ENCODE measurements at places on chromosomes 6 and 20.
A peak's percentile ranks its signal among the peaks of the same experiment; 100 is the strongest.

DNA sequence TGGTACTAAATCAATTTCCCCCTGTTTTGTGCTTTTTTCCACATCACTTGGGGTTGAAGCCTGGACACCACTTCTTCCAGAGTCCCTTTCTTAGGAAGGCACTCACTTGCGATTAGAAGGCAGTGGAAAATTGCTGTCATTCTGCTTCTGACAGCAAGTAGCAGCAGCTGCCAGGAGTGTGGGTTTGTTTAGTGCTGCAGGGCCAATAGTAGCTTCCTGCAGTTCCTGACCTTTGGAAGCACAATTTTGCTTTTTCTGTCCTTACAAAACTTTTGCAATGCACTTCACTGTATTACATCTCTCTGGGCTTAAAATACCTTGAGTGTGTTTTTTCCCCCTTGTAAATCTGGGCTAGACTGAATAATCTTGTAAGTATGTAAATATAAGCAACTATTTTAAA is 12.5 kb upstream of the HLA-DRA start:
- DNase-seq = no peak

- peak; percentile 29 for DNase-seq
Measured at GRCh38 chr20:49762940-49763766, 49.5 kb upstream of the B4GALT5 start.

DNA sequence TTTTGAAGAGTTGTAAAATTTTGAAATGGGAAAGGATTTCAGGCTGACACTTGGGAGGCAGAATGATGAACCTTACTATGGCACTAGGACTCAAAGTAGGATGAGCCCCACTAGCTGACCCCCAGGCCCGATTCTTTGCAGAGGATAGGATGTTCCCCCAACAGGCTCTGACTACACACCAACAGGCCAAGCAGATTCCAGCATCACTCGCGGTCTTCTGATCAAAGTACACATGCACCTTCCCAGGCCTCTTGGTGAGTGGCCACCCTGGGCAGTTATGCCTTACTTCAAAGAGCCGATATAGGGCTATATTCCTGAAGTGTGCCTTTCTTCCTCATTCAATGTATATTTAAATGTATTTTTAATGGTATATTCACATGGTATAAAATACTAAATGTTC is 117.6 kb upstream of the TMEM181 start:
- DNase-seq = no peak

DNA sequence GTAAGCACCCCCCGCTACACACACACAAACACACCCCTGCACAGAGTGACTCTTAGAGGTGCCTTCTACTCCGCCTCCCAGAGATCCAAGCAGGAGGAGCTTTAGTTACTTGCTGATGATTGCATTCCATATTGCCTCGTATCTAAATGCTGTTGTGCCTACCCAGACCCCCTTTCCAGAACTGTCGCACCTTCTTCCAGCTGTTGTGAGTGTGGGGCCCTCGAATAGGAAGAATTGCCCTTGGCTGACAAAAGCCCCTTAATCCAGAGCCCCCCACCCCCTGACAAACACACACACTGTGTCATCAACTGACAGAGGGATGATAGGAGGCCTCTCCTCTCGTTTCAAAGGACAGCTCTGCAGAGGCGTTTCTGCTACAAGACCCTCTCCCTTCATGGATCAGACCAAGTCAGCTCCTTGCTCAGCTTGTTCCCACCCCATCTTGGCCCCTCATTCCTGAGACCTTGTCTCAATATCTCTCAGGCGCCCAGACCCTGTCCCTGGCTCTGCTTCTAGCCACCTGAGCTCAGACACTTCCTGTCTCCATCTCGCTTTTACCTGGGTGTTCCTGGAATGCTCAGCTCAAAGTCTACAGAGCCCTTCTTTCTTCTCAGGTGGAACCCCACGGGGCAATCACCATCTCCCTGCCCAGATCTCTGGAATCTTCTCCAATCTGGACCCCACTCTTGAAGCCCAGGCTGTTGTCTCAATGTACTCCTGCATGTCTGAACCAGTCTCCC is 4.0 kb upstream of the VSX1 start:
- no peak for DNase-seq

- no peak for DNase-seq
Measured at GRCh38 chr20:53149148-53149889, 177.2 kb downstream of the TSHZ2 start.

GRCh38 chr20:21801193-21801592 is 95.7 kb downstream of the PAX1 start:
- no peak for DNase-seq

DNA sequence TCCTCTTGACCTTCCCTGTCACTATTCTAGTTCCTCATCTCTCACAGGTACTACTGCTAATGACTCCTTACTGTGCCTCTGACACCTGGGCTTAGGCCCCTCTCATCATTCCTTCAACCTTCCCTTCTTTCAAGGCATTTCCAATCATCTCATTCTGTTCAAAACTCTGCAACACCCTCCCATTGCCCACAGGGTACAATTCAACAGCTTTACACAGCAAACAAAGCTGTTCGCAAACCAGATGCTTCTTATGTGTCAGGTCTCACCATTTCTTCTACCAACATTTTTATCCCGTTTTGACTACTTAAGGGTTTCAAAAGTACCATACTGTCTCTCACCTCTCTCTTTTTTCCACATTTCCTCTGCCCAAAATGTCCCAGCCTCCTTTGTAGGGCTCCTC is 84.4 kb upstream of the ID4 start:
- DNase-seq = no peak

DNA sequence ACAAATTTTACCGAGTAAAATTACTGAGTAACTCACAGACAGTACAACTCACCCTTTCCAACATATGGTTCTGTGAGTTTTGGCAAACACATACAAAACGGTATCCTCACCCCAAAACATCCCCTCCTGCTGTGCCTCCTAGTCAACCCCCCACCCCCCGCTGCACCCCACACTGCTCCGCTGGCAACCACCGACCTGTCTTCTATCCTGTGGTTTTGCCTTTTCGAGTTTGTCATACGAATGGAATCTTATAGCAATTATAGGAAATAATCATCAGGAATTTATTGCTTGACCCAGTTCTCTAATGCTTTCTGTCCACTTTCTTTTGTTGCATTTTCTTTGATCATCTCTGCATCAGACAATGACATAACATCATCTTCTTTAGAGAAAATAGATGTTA is 312.3 kb downstream of the KIF16B start:
- DNase-seq = no peak

GRCh38 chr6:11139051-11139960 is 27.8 kb upstream of the ERVFRD-1 start:
- DNase-seq = peak; percentile 97
